ENCODE measurements at places on chromosomes 11 and 22.

GRCh38 chr22:29782061-29782845 lies 15.1 kb downstream of the UQCR10 start:
- no peak for DNase-seq

- no peak for DNase-seq
These were observed 60.2 kb downstream of the MICAL3 start for GRCh38 chr22:17964156-17964555.

DNA sequence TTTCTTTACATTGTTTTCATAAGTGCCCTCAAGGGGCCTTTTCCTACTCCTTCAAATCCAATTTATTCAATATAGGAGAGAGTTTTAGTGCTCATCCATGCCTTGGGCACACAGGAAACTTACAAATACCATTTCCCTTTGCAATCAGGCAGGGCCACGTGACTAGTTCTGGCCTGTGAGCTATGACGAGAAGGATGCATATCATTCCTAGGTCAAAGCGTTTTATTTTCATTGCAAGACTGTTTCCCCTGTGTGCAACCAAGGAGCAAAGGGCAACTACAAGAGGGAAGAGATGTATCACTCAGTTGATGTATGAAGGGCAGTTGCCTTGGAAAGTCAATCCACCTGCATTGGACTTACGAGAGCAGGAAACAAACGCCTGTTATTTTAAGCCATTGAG lies 1.9 kb upstream of the TRAF6 start:
- DNase-seq = no peak

DNA sequence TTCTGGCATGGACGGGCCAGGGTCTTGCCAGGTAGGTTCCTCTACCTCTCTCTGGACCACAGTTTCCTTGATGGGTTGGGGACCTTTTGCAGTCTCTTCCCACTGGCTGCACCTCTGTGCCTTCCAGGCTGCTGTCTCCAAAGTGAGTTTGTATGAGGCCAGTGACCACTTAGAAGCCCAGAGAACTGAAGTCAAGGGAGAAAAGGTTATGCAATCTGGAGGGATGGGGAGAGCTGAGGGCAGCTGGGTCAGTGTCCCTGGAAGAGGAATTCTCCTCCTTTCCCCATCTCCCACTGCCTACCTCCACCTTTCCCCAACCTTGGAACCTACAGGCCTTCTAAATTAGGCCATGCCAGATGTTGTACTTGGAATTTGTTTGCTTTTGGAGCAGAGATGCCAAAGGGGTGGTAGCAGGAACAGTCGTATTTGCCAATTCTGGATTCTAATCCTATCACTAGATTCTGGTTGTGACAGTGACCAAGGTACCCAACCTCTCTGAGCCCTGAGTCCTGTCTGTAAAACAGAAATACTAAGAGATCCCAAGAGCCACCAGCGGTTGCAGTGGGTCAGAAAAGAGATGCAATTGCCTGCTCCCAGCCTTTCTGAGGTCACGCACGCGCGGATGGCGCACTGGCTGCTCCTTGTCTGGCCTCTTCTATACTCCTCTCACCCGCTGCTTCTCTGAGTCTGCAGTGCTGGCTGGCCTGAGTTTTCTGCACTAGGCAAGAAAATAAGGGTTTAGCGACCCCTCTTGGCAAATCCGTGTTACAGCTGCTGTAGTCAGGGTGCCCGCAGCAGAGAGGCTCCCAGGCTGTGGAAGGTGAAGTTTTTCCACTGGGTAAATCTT lies 10.7 kb upstream of the ACCSL start:
- DNase-seq = no peak

- DNase-seq = no peak
These were observed 1.9 kb upstream of the SMDT1 start for GRCh38 chr22:42077486-42078125.

DNA sequence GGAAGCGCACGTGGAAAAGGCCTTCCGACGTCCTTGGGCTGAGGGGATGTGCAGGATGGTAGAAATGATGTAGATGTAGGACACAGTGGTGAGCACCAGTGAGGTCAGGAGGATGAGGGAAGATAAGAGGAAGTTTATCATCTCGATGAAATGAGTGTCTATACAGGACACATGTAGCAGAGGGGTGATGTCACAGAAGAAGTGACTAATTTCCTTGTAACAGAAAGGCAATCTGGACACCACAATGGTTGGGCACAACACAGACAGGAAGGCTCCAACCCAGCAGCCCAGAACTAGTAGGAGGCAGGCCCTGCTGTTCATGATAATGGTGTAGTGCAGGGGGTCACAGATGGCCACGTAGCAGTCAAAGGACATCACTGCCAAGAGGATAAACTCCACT lies 35.0 kb upstream of the OR6M1 start:
- no peak for DNase-seq

DNA sequence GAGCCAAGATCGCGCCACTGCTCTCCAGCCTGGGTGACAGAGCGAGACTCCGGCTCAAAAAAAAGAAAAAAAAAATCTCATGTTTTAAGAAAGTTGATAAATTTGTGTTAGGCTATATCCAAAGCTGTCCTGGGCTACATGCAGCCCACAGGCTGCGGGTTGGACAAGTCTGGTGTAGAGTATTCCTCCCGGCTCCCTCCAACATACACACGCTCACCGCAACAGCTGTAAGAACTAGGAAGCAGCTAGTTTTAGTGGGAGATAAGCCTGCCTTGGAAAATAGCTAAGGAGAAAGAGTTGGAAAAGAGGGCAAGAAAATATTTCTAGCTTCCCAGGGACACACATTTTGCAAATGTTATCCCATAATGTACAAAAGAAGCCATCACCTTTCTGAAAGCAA lies 46.6 kb downstream of the CELF1 start:
- DNase-seq = no peak

GRCh38 chr11:724049-724777 lies 18.2 kb downstream of the EPS8L2 start:
- DNase-seq = no peak

DNA sequence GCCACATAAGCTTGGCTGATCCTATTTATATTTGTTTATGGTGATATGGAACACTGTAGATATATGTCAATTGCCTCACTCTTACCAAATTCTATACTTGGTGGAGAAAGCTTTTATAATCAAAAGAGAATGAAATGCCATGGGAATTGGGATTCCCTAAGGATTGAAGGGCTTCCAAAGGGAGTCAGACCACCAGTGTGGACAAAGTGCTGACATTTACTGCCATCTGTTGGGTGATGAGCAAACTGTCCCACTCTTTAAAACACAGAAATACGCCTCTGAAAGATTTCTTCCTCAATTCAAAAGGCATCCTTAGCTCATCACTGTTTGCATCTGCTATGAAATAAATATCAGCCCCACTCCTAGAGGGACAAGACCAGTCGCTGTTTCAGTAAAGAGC lies 7.1 kb downstream of the SLC1A2 start:
- DNase-seq = no peak

- no peak for DNase-seq
These were observed 23.7 kb downstream of the SCN4B start for GRCh38 chr11:118128721-118129470.

DNA sequence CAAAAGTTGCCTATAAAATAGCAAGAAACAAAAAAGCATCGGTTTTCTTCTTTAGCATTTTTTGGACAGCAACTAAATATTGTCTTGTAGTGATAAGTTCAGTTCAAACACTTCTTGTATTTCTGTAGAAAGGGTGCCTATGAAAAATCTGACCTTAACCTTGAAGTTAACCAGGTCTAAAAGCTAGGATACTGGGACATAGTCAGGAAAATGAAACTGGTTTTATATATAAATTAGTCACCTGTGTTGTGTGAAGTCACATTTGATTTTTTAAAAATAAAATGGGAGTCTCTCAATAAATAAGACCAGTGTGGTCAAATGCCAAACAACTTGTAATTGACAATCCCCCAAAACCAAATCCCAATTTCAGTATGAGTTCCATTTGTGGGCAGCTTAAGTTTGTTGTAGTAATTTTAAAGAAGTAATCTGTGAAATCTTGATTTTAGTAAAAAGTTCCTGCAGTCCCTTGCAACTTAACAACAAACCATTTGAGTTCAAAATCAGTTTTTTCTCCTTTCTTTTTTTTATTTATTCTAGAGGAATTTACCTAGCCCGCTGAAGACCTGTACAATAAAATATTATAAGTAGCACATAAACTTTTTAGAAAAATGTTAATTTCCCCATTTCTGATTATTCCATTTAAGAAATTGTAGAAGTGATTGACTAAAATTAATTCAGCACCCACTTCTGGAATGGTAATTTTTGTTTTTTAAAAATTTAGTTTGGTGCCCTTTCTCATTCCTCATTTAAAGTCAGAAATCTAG lies 84.5 kb upstream of the PPARA start:
- DNase-seq = no peak
